ENCODE measurements at places on chromosomes 6 and 20.
A peak's percentile ranks its signal among the peaks of the same experiment; 100 is the strongest.

DNA sequence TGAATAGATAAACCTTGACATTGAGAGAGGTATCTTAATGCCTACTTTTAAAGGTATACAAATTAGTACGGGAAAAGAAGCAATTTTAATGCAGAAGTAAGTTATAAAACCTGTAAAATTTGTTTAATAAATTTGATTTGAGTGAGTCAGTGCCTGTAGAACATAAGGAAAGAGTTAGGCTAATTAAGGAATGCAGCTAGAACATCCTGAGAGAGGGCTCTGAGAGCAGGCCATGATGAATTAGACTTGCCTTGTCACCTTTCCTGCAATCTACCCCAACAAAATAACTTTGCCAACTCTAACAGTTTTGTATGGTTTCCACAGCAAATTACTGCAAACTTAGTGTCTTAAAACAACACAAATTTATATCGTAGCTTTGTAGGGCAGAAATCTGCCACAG, 700.8 kb downstream of the RFPL4B start:
- DNase-seq = no peak

DNA sequence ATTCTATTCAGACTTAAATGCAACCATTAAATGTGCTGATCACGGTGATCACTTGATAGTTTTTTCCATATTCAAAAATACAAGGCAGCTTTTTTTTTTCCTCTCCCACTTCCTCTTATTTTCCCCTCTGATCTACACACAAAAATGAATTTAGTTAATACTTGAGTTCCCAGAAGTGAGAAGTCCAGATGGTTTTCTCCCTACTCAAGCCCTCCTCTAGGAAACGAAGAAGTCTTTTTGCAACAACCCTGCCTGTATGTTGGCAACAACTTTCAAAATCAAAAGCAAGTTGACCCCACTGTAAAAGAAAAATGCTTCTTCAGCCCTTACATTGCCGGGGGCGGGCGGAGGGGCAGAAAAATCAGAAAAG, 24.3 kb downstream of the ARHGAP18 start:
- no peak for DNase-seq

GRCh38 chr6:154931711-154932424, 63.2 kb upstream of the TIAM2 start:
- DNase-seq = no peak

DNA sequence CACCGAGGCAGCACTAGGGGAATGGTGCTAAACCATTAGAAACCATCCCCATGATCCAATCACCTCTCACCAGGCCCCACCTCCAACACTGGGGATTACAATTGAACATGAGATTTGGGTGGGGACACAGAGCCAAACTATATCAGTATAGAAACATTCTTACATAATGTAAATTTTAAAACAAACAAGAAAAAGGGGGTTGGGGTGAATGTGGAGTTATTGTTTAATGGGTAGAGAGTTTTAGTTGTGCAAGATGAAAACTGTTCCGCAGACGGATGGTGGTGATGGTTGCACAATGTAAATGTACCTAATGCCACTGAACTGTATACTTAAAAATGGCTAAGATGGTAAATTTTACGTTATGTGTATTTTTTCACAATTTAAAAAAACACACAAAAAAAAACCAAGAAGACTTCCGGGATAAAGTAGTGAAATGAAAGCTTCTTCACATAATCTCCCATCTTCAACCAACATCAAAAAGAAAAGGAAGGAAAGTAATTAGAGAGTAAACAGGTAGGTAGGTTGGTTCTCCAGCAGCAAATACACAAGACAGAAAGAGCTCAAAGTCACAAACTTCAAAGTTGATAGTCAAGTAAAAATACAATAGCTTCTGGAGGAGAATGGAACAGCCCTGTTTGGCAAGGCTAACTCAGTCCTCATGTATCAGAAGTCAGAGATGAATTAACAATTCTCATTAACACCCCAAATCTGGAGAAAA, 16.3 kb downstream of the RARS2 start:
- DNase-seq = no peak

GRCh38 chr6:160690458-160690857, 11.6 kb upstream of the PLG start:
- no peak for DNase-seq

GRCh38 chr6:89007209-89008000, 44.0 kb upstream of the RNGTT start:
- no peak for DNase-seq

- no peak for DNase-seq
These were observed 4.6 kb downstream of the SGK2 start for GRCh38 chr20:43563429-43563828.

DNA sequence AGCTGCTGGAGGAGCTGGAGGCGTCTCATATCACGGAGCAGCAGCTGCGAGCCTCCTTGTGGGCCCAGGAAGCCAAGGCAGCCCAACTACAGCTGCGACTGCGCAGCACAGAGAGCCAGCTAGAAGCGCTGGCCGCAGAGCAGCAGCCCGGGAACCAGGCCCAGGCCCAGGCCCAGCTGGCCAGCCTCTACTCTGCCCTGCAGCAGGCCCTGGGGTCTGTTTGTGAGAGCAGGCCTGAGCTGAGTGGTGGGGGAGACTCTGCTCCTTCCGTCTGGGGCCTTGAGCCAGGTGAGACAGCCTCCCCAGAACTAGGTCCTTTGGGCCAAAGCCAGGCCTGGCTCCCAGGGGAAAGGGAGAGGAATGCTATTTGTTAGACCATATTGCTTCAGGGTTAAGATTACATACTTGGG, 31.7 kb downstream of the C20orf173 start:
- no peak for DNase-seq

DNA sequence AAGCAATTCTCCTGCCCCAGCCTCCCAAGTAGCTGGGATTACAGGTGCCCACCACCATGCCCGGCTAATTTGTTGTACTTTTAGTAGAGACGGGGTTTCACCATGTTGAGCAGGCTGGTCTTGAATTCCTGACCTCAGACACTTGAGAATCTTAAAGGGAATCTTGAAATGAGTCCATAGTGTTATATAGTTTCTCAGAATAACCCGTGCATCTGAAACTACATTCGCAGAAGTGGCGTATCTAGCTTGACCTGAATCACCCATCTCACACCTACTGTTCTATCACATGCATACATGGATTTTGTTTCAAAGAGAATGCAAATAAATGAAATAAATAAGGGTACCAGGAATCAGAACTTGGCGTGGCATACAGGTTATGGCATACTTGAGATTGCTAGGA, 65.0 kb downstream of the NCOA7 start:
- DNase-seq = peak; percentile 19

DNA sequence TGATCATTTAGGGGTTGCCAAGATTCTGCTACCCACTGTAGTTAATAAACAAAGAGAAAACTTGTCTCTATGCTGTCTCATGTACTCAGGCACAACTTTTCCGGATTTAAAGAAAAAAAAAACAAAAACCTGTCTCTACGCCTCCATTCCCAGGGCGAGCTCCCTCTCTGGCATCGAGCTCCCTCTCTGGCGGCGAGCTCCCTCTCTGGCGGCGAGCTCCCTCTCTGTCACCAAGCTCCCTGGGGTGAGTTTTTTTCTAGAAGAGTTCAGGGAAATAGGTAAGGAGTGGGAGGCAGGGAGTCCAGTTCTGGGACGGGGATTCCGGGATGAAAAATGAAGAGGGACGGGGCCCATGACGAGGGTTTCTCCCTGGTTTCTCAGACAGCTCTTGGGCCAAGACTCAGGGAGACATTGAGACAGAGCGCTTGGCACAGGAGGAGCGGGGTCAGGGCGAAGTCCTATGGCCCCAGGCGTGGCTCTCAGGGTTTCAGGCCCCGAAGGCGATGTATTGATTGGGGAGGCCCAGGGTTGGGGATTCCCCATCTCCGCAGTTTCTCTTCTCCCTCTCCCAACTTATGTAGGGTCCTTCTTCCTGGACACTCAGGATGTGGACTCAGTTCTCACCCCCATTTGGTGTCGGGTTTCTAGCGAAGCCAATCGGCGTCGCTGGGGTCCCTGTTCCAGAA, 16.5 kb upstream of the HLA-A start:
- peak; percentile 14 for DNase-seq

- no peak for DNase-seq
These were observed 4.8 kb downstream of the TRIM10 start for GRCh38 chr6:30156262-30156599.

DNA sequence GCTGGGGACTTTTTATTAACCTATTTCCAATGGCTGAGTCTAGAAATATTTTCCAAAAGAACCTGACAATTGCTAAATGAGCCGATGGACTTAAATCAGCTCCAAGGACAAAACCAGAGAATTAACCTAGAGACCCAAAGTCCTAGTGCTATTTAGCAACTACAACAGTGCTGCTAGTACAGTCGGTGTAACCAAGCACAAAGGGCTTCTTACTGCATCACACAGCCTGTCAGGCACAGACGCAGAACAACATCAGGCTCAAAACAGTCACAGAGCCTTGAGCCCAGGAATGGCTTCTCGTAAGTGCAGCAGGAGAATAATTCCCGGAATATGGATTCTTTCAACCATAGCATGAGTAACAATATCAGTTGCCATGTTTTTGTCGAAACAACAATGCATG, 70.0 kb downstream of the GFOD1 start:
- no peak for DNase-seq

- no peak for DNase-seq
These were observed 60.2 kb upstream of the L3MBTL3 start for GRCh38 chr6:129957941-129958898.

DNA sequence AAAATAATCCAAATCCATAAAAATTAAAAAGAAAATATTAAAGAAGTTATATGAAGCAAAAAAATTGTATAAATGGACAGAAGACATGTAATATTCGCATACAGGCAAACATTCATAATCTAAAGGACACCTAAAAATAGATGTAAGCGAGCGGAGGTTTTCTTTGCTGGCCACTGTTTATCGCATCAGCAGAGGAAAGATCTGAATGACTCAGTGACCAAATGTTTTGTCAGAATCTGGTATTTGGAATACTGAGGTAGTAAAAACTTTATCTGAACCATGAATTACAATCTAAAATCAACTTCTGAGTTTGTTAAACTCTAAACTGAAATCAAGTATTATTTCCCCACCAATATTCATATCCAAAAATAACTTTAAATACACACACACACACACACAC, 7.8 kb downstream of the TSPYL4 start:
- DNase-seq = no peak

DNA sequence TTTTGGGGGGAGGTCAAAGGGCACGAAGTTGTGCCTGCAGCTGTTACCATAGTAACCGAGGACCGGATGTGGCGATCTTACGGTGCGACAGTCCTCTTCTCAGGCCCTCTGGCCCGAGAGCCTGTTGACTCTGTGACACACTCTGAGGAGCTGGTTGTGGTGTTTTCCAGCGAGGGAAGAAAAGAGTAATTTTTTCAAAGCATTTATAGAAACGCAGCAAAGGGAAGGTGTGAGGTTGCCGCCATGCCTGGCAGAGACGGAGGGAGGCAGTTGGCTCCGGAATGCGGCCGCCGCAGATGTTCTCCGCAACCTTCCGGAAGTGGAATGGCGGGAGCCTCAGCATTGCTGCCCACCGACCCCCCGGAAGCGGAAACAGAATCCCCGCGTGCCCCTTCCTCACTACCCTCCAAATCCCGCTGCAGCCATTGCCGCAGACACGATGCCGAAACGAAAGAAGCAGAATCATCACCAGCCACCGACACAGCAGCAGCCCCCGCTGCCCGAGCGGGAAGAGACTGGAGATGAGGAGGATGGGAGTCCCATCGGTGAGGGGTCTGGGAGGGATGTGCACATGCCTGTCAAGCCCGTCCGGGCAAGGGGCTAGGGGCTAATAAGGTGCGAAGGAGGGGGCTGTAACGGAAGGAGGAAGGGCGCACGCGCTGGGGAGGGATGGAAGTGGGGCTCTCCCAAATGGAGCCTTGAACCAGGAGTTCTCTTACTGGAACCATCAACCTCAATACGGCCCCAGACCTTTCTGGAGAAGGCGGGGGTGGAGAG, at the start of gene PRR3:
TSS of gene PRR3 (plus strand) at position 390 of the 777 bp plus-strand sequence. CDS start at position 440, 50 bp downstream.
- peak; percentile 93 for DNase-seq

GRCh38 chr6:30799210-30799609, 54.9 kb upstream of the IER3 start:
- DNase-seq = no peak

- no peak for DNase-seq
These were observed 20.2 kb upstream of the SLC22A2 start for GRCh38 chr6:160278786-160279310.

- no peak for DNase-seq
These were observed 45.2 kb upstream of the TFAP2A start for GRCh38 chr6:10460096-10460495.

GRCh38 chr20:39700528-39700927, 738.4 kb downstream of the DHX35 start:
- DNase-seq = no peak

DNA sequence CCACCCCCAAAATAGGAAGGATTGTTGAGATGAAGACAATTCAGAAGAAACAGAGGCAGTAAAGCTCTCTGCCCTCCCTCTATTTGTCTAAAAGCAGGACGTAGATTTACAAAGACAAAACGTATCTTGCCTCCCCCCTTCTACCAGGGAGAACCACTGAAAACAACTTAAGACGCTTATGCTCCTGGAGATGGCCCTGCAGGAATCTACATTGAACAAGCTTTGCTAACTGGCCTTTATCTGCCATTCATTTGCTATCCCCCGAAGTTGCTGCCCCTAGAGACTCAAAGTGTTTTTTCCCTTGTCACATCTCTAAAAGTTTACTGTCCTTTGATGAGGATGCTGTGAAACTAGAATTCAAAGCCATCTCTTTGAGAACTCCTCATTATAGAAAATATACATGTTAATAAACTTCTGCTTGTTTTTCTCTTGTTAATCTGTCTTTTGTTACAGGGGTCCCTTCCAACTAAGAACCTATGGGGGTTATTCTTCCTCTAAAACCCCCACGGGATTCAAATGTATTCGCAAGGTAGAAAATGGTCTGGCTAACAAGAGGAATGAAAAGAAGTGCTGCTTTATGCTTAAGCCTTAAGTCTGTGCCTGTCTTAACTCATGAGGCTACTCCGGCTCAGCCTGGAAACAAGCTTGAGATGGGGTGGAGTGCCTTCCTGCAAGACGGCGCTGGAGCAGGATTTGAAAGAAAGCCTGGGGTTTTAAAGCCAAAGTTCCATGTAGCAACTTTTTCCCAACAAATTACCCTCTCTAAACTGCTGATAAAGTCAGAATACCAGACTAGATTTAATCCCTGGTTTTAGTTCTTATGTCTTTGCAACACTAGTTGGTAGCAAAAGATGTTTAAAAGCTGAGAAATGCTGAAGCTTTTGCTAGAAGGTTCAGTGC, 88.0 kb downstream of the CLIC5 start:
- DNase-seq = no peak

DNA sequence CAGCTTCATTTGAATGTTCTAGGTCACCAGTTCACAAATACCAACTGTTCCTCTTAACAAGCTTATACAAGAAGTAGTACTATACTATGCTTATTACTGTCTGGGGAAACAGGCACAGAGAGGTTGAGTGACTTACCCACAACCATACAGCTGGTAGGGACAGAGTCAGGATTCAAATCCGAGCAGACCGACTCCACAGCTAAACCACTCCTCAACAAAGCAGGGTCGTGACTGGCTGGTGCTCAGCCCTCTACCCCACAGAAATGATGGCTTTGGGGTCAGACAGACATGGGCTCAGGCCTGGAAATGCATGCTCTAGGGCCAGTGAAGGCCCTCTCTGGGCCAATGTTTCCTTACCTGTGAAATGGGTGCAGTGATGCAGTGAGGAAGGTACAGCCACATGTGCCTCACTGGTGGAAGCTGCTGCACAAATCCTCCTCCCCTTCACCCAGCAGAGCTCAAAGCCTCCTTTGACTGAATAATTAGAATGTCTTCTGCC, 63.6 kb downstream of the MRPL14 start:
- no peak for DNase-seq

Measured in activated CD4-positive, alpha-beta T cell treated with anti-CD3 and anti-CD28 coated beads, Interleukin-2, Interleukin-4, amounts not matched to agents 100 ng/mL and 50 ng/mL, durations not matched to agents 16 hours and 8 hours (primary cell).